Activated naive CD4-positive, alpha-beta T cell treated with Interleukin-2 at 50 U/mL for 16 hours (primary cell): ENCODE measurements at places on chromosomes 3 and 15.

- no peak for DNase-seq
Measured at GRCh38 chr3:58659051-58659675, 7.4 kb downstream of the FAM3D start.

DNA sequence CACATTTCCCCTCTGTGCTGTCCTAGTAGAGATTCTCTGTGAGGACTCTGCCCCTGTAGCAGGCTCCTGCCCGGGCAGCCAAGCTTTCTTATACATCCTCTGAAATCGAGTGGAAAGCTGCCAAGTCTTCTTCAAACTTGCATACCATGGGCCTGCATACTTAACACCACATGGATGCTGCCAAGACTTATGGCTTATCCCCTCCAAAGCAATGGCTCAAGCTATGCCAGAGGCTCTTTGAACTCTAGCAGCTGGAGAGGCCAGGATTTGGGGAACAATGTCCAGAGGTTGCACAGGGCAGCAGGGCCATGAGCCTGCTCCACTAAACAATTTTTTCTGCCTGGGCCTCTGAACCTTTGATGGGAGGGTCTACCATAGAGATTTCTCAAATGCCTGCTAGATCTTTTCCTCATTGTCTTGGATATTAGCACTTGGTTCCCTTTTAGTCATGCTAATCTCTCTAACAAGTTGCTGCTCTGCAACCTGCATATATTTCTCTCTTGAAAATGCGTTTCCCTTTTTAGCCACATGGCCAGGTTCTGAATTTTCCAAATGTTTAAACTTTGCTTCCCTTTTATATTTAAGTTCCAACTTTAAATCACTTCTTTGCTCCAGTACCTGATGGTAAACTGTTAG lies 6.1 kb upstream of the PLSCR4 start:
- DNase-seq: no peak

GRCh38 chr3:106827515-106828213 lies 549.6 kb upstream of the CCDC54 start:
- DNase-seq: no peak

GRCh38 chr3:25468866-25469319 lies 40.8 kb downstream of the RARB start:
- no peak for DNase-seq

DNA sequence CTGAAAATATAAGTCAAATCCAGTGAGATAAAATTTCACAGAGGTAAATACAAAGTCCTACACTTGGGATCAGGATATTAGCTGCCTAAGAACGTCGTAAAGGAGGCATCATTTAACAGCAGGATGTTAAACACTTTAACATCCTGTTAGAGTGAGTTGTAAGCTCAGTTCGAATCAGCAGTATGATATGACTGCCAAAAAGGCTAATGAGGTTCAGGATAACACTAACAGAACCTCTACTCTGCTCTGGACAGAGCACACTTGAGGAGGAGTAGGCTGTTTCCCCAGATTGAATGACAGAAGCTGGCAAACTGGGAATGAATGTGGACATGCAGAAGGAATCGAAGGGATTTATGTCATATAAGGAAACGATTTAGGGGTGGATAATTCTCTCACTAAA lies 227.1 kb upstream of the CD96 start:
- no peak for DNase-seq

- DNase-seq: no peak
Measured at GRCh38 chr15:61474796-61475195, 245.7 kb upstream of the RORA start.

GRCh38 chr3:188595890-188596376 lies 442.0 kb downstream of the LPP start:
- DNase-seq: no peak

- DNase-seq: no peak
Measured at GRCh38 chr15:62644889-62645742, 397.4 kb upstream of the TPM1 start.

DNA sequence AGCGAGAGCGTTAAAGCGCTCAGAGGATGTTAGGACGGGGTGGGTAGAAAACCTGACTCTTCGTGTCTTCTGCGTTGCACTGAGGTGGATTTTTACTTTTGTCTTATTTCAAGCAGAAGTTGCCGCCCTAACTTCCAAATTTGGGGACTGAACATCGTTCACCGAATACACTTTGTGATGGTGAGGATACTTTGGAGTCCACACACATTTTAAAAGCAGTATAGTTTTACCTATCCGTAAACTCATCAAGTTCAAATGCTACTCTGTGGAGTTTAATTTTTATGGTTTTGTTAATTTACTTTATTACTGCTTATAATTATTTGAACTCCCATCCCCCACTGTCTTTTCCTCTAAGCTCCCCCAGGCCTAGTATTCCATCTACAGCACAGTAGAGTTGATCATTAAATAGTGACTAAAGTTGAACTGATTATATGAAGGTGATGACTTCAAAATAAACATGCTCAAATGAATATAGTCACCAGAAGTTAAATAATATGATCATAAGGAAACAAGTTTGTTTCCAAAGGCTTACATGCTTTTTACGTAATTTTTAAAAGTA lies 617 bp upstream of the EOGT start:
- DNase-seq: no peak

GRCh38 chr15:77440378-77440999 lies 19.8 kb downstream of the HMG20A start:
- DNase-seq: no peak

GRCh38 chr3:47370887-47371697 lies 9.7 kb upstream of the PTPN23 start:
- peak; percentile 31 for DNase-seq

- DNase-seq: peak; percentile 76
Measured at GRCh38 chr3:52056521-52056967, at the start of gene DUSP7. TSS of gene DUSP7 (minus strand) at chr3:52056571. CDS start at chr3:52056366, 205 bp downstream.

DNA sequence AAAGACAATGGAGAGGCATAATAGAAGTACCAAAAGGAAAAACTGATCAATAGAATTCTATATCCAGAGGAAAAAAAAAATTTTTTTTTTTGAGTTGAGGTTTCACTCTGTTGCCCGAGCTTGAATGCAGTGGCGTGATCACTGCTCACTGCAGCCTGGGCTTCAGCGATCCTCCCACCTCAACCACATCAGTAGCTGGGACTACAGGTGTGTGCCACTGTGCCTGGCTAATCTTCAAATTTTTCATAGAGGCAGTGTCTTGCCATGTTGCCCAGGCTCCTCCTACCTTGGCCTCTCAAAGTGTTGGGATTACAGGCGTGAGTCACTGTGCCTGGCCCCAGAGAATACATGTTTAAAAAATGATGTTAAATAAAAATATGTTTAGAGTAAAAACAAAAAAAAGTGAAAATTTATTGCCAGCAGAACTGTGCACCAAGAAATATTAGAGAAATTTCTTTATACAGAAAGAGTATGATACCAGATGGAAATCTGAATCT lies 154.3 kb upstream of the ZBTB20 start:
- no peak for DNase-seq

DNA sequence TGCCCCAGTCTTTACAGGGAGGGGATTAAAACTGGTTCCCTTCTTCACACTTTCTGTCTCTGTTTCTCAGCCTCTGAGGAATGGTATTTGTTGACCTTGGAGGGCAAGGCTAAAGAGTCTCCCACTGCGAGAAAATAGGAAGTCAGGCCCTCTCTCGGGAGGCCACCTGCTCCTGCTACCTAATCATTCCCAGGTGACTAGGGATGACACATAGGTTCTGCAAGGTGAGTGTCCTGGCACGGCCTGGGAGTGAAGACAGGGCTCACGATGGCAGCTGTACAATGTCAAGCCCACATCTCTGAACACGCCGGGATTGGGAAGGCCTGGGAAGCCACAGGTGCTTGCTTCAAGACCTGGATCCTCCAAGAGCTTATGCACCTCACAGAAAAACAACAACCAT lies 314.2 kb downstream of the NTRK3 start:
- DNase-seq: no peak

DNA sequence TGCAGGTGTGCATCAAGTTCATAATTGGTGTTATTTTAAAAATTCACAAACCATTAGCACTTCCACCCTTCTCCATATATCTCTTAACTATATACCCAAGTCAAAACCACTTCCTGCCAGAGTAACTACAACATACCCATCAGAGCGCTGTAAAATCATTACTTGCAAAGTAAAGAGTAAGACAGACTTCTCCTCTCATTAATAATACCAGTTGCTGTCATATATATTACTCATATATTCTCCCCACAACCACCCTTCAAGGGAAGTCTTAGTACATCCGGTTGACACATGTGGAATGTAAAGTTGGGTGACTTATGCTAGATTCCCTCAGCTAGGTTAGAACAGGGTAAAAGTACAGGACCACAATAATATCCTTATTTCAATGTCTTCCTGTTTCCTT lies 5.6 kb downstream of the TERC start:
- DNase-seq: no peak

DNA sequence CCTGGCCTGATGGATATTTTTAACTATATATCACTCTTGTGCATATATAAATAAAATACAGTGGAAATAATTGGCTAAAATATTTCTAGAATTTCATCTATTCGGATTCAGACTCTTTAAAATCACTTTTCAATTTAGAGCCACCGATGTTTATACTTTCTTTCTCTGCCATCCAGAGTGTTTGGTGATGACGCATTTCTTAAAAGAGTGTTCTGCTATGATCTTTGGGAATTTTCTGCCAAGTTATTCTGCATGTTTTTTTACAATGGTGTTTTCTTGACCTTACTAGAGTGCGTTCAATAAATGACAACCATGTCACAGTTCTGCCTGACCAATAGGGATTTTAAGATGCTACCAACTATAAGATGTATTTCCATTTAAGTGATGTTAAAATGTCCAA lies 30.2 kb downstream of the PPP2R3A start:
- no peak for DNase-seq

- DNase-seq: no peak
Measured at GRCh38 chr3:15043408-15044171, 21.5 kb downstream of the MRPS25 start.

DNA sequence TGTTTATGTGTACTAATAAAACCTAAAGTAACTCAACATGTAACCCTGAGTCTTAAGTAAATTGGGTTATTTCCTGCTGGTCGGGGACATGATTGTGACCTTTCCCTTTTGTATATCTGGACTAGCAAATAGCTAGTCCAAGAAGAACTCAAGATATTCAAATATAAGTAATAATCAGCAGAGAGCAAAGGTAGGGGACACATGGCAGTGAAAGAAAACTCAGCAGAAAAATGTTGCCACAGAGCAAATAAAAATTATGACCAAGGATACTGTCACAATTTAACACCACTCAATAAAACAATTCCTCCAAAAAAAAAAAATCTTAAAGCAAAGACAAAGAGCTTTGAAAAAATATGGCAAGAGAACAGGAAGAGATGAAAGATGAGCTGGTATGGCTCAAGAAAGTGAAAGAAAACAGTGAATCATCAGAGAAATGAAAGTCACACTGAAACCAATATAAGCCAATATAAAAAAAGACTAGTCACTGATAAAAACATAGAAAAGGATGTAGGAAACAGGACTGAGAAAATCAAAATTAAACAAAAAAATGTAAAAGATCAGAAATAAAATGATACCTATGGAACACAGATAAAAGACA lies 43.4 kb downstream of the HLTF start:
- no peak for DNase-seq

DNA sequence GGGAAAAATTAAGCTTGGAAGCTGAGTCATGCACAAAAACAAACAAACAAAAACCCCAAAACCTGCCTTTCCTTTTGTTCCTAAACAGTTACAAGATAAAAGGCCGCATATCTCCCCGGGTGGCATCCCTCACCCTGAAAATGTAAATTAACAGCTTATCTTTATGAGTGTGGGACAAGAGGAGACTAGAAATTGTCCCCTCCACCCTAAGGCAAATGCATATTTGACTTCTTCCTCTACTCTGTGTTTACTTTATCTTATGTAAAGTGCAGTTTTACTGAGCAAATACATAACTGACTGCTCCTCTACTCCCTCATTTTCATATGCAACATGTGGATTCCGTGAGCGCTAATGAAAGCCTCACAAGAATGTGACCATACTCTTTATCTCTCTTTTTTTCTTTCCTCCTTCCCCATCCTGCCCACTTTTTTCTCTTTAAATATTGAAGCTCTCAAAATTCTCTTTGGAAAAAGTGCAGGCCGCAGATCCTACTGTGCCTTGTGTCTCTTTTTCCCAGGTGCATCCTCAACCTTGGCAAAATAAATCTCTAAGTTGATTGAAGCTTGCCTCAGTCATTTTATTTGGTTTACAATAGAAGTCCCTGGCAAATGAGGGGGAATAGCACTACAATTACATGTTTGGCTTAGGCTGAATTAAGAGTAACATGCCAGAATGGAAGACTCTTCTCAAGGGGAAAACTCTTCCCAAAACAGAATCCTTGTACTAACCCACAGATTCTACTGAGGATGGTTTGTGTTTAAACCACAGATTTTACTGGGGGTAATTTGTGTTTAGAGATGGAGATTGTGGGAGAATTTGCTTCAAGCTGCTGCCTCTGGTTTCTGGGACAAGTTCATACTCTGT lies 72.7 kb upstream of the WDR72 start:
- no peak for DNase-seq

- DNase-seq: no peak
Measured at GRCh38 chr3:57959423-57960173, 48.6 kb upstream of the FLNB start.

GRCh38 chr3:136932523-136932922 lies 25.3 kb upstream of the IL20RB start:
- DNase-seq: no peak

DNA sequence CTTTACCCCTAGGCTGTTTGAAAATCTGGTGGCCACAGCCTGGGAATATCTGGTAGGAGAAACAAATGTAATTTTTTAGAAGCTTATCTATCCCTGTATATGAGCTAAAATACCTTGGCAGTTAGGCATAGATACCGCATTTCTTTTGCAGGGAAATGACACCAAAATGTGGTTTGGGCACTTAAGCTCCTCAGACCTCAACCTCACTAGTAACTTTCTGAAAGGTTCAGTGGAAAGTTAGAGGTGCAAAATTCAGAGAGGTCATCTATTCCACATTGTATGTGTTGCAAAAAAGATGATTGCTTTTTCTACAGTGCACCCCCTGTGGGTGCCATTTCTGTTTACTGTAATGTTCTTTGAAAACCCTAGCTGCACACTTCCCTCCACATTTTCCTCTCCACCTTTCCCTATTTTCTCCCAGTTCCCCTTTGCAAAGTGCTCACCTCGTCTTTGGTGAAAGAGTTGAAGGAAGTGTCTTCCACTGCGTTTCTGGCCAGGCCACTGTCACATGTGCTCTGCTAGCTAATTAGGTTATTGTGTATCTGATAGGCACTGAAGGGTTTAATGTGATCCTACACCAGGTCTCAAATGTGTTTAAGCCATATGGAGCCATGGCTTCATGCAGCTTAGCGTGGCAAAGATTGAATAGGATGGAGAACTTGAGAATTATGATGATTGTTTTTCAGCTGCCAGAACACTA lies 1.3 kb downstream of the SACM1L start:
- no peak for DNase-seq

DNA sequence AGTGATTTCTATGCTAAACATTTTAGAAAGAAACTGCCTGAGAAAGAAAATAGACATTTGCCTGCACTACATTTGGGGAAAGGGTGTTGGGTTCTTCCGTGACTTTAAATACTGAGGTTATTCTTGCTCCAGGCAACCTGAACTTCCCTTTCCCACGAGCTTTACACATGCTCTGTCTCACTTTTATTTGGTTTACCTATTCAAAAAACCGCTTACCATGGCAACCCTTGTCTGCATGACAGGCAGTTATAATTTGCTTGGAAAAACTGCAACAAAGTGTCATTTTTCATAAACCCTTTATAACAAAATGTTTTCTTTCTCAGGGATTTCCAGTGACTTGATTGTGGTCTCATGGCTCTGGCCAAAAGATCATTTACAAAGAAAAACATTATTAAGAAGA lies 416.3 kb upstream of the MEIS2 start:
- DNase-seq: no peak
